Vagina (tissue), 2 donors: ENCODE measurements at places on chromosomes 2 and 18.

- DNase-seq = no peak
Observed at GRCh38 chr2:235811446-235812184, 317.8 kb downstream of the AGAP1 start.

GRCh38 chr2:45606796-45607195, 4.3 kb downstream of the SRBD1 start:
- no peak for DNase-seq

GRCh38 chr2:100957996-100958653, 44.0 kb upstream of the RPL31 start:
- DNase-seq = no peak

DNA sequence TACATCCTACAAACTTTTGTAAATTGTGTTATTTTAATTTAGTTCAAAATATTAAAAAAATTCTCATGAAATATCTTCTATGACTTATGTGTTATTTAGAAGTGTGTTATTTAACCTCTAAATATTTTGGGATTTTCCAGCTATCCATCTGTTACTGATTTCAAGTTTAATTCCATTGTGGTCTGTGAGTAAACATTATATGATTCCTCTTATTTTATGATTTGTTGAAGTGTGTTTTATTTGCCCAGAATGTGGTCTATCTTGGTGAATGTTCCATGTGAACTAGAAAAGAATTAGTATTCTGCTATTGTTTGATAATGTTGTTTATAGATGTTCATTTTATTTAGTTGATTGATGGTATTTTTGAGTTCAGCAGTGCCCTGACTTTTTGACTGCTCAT, 136.0 kb downstream of the ZNF804A start:
- no peak for DNase-seq

DNA sequence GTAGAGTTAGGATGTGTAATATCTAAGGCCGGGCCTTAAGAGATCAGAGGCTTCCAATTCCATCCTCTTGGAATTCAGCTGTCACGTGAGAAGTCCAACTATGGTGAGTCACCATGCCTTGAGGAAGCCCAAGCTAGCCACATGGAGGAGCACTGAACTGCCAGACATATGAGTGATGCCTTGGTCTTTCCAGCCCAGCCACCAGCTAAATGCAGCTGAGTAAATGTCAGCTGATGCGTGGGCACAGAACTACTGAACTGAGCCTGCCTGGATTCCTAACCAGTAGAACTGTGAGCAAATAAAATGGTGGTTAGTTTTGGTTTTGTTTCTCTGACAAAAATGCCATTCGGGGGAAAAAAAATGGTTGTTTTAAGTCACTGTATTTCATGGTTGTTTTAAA, 153.7 kb upstream of the SERTAD2 start:
- DNase-seq = no peak
